Stomach (tissue), 19 donors: ENCODE measurements at places on chromosomes 4 and X. TPM values are rescaled to one million over a fixed set of nuclear protein-coding genes. Genes with fewer than 3 reads are reported as not detected.

The GLRA2 gene
- total RNA-seq, result not detected

The RPA4 gene
- total RNA-seq, result not detected

The DKK2 gene
- total RNA-seq, result 2.6 TPM

The SEC24D gene
- 132 TPM for total RNA-seq

The WAS gene
- total RNA-seq, result 8.4 TPM

DNA sequence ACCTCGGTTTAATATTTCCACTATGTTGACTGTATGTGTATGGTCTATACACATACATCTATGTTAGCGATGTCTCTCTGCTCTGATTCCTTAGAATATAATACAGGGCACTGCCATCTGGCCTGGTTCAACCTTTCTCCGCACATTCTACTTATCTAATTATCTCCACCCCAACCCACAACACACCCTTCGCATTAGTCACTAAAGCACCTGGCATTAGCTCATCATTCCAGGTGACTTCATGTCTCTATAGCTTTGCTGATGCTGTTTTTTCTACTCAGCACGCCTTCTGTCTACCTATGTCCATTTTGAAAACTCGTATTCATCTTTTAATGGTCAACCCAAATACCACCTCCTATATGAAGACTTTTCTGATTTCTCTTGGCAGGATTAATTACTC, 425.2 kb upstream of the RASGEF1B start:
- no peaks in the 10 kb centered on the region for H3K4me1 ChIP-seq
- peak; percentile 32 for DNase-seq
- H3K27me3 ChIP-seq, result no peaks in the 10 kb centered on the region
- H3K36me3 ChIP-seq, result no peaks in the 10 kb centered on the region
- H3K27ac ChIP-seq, result no peak overlapping the region

GRCh38 chr4:140246216-140246615, 92.2 kb upstream of the MAML3 start:
- H3K4me3 ChIP-seq, result no peak overlapping the region
- H3K4me1 ChIP-seq, result peaks cover 12% of the 10 kb centered on the region
- DNase-seq, result no peak
- H3K27ac ChIP-seq, result no peak overlapping the region
- no peaks in the 10 kb centered on the region for H3K27me3 ChIP-seq
- H3K36me3 ChIP-seq, result no peaks in the 10 kb centered on the region

GRCh38 chrX:71111921-71112431, 599 bp upstream of the IL2RG start:
- no peaks in the 10 kb centered on the region for H3K36me3 ChIP-seq
- H3K27me3 ChIP-seq, result no peaks in the 10 kb centered on the region
- H3K27ac ChIP-seq, result peak overlapping the region; percentile 10
- H3K4me3 ChIP-seq, result no peak overlapping the region
- H3K4me1 ChIP-seq, result no peaks in the 10 kb centered on the region
- DNase-seq, result no peak

DNA sequence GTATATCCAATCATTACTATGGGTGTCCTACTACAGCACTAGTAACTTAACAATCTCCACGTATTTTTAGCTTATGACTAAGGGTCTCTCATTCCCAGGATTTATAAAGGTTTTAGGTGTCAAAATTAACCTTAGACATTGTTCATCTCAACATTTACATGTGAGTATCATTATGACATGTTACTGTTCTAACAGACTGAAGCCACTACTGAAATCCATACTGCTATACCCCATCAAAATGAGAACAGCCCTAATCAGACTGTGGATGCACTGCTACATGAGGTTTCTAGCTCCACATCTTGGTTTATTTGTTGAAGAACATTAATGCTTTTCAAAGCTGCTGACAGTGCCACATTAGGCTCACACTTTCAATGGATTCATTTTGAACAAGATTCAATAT, 35.6 kb upstream of the TXK start:
- H3K36me3 ChIP-seq, result no peaks in the 10 kb centered on the region
- no peak overlapping the region for H3K27ac ChIP-seq
- no peak for DNase-seq
